GM12892 (cell line): ENCODE measurements at places on chromosomes 4 and X.

DNA sequence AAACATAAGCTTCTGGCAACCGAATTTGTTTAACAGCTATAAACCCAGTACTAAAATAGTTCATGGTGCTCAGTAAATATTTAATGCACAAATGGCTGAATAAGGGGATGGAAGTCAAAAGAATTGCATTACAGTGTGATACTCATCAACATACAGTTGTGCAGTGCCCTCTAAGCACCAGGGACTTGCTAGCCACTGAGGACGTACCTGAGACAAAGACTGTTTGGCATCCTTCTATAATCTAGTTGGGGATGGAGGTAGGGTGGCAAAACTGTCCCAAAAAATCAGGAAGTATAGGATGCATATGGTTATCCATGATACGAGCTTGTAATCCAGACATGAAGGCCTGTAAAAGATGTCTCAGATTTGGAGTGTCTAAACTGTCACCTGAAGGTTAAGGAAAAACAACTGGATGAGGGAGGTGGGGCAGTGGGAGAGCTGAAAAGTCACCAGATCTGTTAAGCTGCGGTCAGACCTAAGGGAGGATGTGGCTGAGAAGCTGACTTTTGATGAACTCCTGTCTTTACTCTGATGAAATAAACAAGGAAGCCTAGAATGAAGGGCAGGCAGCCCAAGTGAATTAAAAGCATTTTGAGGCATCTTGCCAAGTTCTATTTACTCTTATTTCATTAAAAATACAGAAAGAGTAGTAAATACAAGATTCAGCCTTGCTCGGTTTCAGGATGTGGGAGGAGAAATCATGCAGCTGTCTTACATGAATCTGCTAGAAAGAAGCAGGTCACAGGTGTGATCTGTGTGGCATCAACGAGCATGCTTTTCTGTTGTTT, 12.0 kb upstream of the CD38 start:
- no peak for DNase-seq

DNA sequence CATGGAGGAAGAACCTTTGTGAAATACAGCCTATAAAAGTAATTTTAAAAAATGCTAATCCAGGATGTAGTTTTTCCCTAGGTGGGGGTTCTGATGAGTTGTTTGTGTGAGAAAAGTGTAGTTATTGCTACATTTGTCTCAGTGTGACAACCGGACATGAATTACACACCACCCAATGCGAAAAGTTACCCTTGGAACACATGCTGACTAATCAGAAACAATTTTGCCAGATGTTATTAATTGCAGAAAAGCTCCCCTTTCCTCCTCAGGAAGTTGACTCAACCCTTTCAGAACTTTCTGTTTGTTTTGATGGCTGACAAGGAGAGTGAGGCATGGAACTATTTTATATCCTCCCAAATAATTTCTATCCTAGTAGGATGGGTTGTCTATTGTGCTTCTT, 38.1 kb upstream of the EDA2R start:
- DNase-seq: no peak

DNA sequence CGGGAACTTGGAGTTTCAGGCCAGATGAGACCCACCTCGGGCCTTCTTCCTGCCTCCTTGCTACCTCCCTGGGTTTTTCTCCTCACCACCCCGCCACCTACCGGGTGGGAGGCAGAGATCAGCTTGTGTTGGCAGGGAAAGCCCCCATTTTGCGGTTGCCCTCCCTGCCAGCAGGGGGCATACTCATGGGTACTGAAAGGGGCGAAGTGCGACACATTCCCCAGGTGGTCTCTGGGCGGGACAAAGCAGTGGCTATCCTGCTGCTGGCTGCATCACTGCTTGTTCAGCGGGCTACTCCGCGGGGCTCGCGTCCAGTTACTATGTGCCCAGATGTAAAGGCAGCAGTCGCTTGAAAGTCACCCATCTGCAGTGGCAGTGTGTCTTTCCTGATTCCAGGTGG, 330.3 kb downstream of the PDHA2 start:
- peak; percentile 1 for DNase-seq

- no peak for DNase-seq
Measured at GRCh38 chr4:140497405-140497746, 717 bp downstream of the MGAT4D start.

DNA sequence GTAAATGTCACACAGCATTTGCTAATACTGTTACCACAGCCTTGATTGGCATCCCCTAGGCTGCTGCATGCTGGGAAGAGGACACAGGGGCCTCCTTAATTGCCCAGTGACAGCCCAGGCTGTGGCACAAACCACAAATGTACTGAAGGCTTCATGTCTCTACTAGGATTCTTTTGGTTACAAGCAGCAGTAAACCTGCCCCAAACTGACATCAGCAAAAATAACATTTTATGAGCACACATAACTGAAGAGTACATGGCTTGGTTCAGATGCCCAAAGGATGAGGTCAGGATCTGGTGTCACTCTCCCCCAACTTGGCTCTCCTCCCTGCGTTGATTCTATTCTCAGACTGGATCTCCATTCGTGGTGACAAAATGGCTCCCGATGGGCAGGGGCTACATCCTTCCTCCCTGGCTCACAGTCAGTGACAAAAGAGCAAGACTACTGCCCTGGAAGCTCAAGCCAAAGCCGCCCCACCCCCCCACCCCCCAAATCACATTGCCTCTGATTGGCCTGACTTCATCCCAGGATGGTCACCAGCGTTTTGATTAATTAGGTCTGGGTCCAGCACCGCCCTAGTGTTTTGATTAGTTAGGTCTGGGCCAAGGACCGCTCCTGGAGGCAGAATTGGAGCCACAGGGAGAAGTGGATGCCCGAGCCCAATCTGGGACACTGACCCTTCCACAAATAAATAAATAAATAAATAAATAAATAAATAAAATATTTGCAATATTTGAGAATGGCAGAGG, 180.5 kb upstream of the RBPJ start:
- no peak for DNase-seq

DNA sequence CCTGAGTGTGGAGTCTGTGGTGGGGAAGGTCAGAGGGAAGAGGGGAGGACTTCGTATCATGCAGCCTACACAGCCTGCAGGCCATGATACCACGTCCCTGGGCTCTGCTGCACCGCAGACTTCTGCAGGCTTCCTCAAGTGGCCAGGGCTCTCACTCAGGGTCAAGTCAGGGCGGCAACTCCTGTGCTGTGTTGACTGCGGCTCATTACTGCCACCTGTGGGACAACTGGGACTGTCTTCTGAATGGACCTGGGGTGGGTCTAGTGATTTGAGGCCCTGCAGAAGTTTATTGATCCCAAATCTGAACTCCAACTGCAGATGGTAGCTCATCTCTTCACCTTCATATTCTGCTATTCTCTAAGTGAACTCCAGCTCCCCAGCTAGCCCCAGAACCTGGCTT, 167.1 kb downstream of the NSUN7 start:
- DNase-seq: peak; percentile 46

DNA sequence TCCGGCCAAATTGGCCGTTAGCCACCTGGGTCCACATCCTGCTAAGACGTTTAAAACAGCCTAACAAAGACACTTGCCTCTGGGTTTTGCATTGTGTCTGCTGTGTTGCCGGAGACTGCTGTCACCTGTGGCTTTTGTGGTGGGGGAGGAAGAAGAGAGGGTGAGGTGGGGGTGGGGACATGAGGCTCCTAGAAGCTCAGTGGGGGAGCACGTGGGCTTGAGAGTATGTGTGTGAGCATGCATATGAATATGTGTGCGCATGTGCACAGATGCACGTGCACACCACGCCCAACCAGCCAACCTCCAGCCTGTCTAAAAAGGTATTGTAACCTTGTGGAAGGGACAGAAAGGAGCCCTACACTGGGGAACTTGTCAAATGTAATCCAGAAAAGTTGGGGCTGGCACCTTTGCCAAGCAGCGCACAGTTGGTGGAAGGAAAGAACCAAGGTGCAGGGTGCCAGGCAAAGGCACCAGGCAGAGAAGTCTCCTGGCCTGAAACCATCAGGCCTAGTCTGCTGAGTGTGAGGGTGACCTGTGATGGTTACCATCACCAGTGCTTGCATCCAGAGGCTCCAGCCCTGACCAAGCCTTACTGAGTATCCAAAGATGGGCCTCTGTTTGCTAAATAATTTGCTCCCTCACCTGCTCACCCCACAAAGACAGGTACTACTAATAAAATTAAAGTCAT, 10.1 kb upstream of the SASH3 start:
- DNase-seq: peak; percentile 60

- DNase-seq: no peak
Measured at GRCh38 chr4:11805842-11806241, 377.1 kb upstream of the HS3ST1 start.

DNA sequence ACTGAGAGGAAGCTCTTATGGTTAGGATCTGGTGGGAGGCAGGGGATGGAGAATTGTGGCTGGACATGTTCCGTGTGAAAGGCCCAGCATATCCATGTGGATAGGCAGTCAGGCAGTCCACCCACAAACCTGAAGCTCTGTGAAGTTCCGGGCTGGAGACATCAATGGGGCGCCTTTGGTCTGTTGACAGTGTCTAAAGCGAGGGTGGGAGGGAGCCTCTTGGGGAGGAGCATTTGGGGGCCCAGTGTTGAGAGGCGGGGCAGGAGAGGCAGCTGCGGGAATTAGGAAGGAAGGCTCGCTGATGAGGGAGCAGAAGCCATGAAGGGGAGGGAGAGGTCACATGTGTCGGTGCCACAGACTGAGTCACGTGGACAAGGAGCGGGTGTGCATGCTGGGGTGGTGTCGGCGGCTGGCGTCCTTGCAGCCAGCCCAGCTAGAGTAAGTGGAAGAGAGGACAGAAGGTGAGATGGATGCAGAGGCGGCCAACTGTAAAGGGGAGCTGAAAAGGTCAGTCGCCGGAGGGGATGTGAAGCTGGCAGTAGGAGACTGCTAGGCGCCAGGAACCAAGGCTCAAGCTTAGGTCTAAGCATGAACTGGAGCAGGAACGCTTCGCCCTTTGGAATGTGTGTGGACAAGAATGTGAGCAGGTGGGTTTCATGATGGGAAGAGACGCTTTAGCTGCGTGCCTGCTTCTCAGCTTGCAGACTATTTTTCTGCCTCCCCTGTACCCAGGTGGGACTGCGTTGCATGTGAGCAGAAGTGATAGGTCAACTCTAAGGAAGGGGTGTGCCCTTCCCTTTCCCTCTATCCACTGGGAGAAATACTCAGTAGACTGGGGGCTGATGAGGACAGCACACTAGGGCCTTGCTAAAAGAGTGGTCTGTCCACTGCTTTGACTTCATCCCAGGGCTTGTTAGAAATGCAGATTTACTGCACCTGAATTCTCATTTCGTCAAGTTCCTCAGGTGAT, 44.0 kb upstream of the TLR2 start:
- DNase-seq: no peak

GRCh38 chr4:48699475-48699874, 80.6 kb downstream of the FRYL start:
- no peak for DNase-seq

GRCh38 chr4:145557720-145558119, 61.5 kb upstream of the MMAA start:
- DNase-seq: peak; percentile 10

DNA sequence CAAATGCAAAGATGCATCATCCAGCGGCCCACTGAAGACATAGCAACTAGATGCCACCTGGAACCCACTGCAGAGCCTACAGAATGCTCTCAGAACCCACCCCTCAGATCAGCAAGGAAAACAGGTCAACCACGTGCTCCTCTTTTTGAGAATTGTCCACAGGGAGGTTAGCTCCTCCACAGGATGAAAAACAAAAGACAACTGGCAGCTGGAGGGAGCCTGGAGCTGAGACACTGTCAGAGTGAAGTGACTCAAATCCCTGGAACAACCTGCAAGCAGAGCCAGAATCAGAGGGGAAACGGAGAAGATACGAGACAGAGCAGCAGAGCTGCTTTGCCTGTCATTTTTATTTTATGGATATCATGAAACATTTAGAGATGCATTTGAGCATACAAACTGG, 277.6 kb downstream of the GASK1B start:
- DNase-seq: no peak

- no peak for DNase-seq
Measured at GRCh38 chrX:12617241-12617640, 174.0 kb upstream of the PRPS2 start.

GRCh38 chr4:22202975-22203710, 254.6 kb upstream of the KCNIP4 start:
- DNase-seq: no peak

DNA sequence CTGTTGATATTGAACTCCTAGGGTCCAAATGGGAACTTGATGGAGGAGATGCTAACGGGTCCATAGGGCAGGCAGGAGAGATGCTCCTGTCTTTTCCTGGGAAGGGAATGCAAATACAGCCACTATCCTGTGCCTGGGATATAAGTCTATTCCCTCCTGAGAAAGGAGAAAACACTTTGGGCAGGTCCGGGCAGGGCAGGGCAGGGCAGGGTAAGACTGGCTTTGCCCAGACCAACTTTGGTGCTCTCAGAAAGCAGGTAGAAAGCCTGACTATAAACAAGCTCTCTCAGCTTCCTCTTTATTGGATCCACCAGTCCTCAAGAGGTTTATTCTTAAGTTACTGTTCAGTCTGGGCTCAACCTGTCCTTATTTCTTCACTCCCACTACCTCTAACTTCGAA, 232.3 kb downstream of the PTTG2 start:
- DNase-seq: no peak

DNA sequence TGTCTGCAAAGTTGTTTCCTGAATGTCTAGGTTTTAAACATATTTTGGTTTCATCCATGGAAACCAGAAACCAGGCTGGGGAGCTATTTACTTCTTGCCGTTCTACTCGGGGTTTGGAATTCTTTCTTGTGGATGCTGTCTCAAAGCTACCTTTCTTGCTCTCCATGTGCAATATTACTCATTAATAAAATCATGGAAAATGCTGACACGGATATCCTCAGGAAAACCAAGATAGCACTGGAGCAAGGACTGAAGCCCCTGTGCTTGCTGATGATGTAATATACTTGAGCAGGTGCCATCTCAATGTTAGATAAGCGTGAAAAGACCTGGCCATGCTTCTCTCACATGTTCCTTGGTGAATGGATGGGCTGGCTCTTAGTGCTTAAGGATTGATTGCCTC, 41.5 kb upstream of the HPF1 start:
- DNase-seq: no peak
